ENCODE measurements at places on chromosomes 5 and 9.

GRCh38 chr5:178192244-178192643 is 5.1 kb upstream of the GMCL2 start:
- no peak for DNase-seq

DNA sequence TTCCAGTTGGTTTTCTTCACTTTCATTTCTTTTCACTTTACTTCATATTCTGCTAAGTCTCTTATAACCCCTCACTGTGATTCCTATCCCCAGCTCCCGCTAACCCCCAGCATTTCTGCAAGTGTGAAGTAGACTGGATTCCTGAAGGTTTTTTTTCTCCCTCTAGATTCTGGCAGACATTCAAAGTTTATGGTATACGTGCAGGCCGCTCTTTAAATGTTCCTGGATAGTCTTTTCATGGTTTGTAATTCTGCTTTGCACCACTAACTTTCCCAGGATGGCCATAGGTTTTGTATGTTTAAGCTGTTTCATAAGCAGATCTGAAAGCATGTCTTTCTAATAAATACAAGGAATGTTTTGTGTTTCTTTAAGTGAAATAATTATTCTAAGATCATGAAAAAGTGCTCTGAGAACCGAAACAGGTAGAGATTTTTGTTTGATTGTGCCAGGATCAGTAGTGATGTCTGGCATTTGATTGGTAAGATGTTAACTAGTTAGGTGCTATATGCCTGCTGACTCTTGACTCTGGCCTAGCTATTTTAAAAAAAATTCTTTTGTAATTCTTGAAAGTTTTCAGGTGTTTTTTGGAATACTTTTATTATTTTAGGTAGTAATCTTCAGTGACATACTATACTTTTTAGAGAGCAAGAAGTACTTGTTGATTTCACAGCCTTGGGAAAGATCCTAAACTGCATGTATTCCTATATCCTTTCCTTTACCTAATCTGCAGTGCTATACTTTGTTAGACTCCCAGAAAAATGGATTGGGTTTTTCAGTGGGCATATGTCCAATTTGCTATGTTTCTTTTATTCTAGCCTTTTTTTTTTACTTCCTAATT is 29.7 kb downstream of the CNOT6 start:
- no peak for DNase-seq

GRCh38 chr9:97628668-97629067 is 4.5 kb downstream of the TSTD2 start:
- DNase-seq: no peak

DNA sequence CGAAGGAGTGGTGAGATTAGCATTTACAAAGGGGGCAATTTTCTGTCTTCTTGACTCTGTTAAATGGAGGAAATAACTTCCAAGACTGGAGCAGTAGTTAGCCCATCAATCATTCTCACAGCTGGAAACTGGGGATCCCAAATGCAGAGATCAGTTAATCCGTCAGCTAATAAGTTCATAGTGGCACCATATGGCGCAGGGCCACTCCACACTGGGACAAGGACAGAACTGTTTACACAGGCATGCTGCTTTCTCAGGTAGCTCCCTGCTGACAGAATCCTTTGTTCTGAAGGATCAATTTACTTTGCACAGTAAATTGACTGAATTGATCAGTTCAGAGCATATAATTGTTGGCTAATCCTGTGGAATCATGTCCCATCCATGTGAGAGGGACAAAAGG is 395.7 kb downstream of the TMEM161B start:
- no peak for DNase-seq

DNA sequence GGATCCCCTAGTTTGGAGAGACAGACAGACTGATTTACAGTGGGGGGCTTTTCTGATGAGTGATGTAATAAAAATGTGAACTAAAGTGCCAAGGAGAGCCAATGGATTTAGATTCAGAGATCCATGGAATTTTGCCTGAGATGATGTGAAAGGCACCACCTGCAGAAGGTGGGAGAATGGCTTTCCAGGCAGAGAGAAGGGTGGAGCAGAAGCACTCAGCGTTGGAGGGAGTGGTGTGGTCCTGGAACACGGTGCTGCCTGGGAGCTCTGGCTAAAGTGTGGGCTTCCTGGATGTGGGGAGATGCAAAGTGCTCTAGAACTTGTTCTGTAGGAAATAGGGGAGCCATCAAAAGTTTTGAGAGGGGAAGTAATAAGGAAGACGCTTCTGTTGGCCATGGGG is 57.0 kb downstream of the IQGAP2 start:
- DNase-seq: no peak

DNA sequence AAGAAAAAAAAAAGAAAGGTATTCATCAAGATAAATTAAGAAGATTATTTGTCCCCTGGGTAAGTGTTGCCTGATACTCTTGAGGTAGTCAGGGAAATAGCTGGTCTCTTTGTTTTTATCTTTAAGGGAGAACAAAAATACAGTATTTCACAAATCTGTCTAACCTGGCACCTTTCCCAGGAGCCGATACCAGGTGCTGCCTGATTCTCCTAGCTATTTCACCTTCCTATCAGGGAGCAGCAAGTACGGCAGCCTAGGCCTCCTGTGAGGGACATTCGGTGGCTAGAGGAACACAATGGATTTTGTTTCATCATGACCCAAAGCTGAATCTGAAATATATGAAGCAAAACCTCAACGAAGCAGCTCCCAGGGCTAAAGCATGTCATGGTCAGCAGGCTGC is 86.0 kb downstream of the TARS1 start:
- DNase-seq: no peak

- no peak for DNase-seq
These were observed 49.6 kb upstream of the ADAMTS19 start for GRCh38 chr5:129410488-129410887.

DNA sequence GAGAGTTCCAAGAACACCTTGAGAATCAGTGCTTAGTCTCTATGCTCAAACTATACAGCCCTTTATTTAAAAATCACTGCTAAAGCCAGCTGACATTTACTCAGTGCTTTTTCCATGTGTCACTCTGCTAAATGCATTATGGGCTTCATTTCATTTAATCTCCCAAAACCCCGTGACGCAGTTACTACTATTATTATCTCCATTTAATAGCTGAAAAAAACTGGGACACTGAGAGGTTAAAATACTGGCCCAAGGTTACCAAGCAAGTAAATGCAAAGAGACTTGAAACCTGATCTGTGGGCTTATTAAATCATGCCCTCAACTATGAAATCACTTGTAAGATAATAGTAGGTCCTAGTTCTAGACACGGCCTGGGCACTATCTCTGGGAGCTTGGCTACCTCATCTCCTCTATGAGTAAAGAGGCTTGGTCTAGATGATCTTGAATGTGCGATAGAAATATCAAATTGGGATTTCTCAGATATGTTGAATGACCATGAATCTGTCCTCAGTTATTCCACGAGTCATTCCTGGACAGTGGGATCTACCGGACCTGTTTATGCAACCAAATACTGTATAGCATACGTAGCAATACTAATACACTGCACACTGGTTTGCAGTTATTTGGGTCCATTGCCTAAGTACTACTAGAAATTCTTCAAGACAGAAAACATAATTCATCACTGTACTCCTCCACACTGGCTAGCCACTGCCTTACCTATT is 32.3 kb downstream of the MARCHF11 start:
- no peak for DNase-seq

All from stimulated activated CD8-positive, alpha-beta memory T cell treated with anti-CD3 and anti-CD28 coated beads, Interleukin-4, amount 100 ng/mL, for 48 hours (primary cell).